ENCODE measurements at places on chromosomes 2 and 18.

GRCh38 chr2:183070942-183071844 lies 7.4 kb upstream of the DUSP19 start:
- DNase-seq: peak; percentile 35

DNA sequence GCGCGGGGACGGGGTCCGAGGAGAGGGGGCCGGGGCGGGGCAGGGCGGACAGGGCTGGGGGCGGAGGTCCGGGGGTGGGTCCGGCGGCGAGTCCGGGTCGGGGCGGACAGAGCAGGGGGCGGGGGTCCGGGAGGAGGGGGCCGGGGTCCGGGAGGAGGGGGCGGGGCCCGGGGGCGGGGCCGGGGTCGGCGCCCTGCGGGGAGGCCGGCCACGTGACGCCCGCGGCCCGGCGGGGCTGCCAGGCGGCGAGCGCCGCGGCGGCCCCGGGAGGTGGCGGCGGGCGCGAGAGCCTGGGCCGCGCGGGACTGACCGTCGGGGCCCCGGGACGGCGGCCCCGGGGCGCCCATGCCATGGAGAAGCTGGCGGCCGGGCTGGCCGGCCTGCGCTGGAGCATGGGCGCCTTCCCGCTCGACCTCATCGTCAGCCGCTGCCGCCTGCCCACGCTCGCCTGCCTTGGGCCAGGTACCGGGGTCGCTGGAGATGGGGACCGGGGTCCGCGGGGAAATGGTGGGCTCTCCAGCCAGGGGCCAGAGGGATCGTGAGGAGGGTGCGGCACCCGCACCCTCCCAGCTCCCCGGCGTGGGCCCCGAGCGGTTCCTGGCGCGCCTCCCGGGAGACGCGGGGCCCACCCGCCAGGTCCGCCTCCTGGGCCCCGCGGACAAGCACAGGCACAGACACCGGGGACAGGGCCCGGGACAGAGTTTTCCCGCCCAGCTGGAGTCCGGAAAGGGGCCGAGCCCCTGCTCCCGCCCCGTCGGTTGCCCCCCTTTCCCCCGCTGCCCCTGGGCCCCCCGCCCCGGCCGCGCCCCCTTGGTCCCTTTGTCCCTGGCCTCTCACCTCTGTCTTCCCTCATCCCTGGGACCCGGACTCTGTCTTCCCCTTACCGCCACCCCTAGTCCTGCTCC lies at the start of gene GAREM2:
GAREM2 (plus strand) TSS at position 218 of the 905 bp plus-strand sequence; CDS start at position 351, 133 bp downstream.
- DNase-seq: no peak

GRCh38 chr2:85409845-85410583 lies at the start of gene CAPG:
CAPG (minus strand) TSS chr2:85410366; CDS start chr2:85402145, 8,221 bp downstream.
- peak; percentile 91 for DNase-seq

DNA sequence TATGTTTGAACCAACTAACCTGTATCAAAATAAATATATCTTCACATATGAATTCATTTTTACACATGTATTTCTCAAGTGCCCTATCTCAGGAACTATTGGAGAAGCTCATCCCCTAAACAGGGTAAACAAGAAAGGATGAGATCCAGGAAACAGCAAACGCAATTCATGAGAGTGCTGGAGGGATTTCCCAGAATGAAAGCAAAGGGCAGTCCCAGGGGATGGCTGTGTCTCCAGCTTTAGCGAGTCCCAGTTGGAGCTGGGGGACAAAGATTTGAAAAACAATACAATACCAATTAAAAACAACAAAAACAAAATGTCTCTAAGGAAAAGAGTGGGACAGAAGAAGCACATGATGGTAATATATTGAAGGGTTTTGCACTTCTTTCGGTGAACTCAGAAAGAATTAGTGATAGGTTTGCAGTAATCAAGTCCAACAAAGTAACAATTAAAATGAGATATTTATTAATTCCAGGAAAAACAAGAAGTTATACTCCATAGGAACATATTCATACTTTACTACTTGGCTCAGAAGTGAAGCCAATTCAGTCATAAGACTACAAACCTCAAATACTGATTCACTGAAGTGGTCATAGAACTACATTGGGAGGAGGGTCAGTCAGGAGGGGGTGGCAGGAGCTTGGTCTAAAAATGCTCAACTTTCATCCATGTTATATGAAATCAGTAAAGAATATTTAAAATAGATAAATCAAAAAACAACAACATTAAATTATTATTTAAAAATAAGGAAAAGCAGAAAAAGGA lies 73.1 kb upstream of the PDE1A start:
- DNase-seq: no peak

DNA sequence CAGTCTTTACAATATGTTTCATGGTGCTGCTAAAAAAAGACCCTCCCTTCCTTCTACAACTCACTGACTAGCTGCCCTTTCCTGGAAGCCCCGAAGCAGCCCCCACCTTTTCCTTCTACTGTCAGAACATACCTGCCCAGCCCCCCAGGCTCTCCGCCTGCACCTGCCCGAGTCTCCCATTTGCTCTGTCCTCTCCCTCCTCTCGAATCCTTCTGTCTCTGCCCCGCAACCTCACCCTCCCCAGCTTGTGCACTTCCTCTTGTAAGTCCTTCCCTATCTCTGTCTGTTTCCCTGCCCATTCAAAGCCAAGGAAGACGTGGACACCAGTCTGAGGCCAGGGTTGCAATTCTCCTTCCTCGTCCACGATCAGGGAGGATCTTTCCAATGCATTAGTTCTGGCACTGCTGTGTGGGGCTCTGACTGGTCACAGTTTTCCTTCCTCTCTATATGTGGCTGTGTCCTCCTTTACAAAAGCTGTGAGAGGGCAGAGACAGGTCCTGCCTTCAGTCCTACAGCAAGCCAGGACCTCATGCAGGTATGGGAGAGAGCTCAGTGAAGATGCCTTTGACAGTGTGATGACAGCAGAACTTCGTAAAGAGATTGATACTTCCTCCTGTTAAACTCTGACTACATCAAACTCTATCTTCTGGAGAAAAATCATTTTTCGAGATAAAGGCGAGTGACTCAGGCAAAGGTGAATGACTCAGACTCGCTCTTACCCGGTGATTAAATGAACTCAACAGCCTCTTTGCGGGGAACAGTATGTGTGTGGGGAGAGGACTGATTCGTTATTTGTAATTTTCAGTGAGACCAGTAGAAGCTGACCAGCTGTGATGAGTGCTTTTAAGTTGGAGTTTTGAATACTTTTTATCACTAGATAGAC lies 14.2 kb downstream of the TNFRSF11A start:
- peak; percentile 40 for DNase-seq

GRCh38 chr2:119241205-119241532 lies 17.5 kb downstream of the STEAP3 start:
- DNase-seq: no peak

DNA sequence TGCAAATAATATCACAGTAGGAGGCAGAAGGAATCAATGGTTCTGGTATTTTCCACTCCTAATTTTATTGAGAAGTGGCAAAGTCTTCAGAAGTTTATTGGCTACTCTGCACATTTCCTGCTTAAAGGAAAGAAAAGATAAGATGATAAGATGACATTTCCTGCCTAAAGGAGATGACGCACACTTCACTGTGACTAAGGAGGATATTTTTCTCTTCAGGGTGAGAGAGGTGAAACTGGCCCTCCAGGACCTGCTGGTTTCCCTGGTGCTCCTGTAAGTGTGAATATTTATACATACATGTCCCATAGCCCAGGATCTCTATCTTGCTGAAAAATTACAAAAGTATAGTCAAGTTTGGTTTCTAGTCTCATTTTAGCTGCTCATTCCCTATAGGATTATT lies 27.9 kb downstream of the COL3A1 start:
- DNase-seq: no peak

DNA sequence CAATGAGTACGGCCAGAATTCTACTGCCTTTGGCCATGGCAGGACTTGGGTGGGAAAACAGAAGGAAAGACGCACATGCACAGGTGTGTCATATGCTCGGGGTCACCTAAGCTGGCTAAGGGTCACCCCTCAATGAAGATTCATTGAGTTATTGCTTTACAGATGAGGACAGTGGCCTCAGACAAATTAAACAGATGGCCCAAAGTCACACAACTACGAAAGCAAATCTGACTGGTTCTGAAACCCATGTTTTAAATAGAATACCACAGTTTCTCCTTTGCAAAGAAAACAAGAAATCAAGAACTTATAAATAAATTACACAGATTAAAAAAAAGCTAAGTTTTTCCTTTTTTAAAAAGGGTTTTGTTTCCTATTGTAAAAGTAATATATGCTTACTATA lies 70.5 kb downstream of the ID2 start:
- no peak for DNase-seq

- no peak for DNase-seq
Measured at GRCh38 chr2:219289537-219290361, 10.6 kb downstream of the DNAJB2 start.

- DNase-seq: no peak
Measured at GRCh38 chr2:10480359-10480949, 32.3 kb upstream of the ODC1 start.

GRCh38 chr2:11123001-11123809 lies 32.1 kb upstream of the SLC66A3 start:
- no peak for DNase-seq

GRCh38 chr18:59038295-59039039 lies 101.2 kb upstream of the SEC11C start:
- no peak for DNase-seq

GRCh38 chr2:146652311-146652710 lies 1192.5 kb upstream of the ACVR2A start:
- DNase-seq: no peak

Data from inflammatory macrophage treated with lipopolysaccharide for 4 hours (primary cell).